ENCODE measurements at places on chromosomes 4 and X.

DNA sequence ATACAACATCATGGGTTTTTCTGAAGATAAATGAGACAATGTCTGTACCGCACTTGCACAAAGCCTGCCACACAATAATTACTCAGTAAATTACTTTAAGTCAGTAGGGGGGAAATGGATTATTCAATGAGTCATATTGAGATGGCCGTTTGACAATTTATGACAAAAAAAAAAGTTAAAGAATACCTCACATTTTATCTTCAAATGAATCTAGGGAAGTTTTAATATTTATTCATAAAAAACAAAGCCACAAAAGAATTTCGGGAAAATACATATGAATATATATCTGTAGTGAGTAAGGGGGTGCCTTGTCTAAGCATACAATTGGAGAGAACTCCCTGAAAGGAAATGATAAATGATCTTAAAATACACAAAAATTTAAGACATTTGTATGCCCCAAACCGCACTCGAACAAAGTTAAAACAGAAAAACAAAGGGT lies 197.0 kb upstream of the SLC7A11 start:
- no peak for DNase-seq

GRCh38 chrX:13646154-13646549 lies 6.8 kb upstream of the TCEANC start:
- no peak for DNase-seq

DNA sequence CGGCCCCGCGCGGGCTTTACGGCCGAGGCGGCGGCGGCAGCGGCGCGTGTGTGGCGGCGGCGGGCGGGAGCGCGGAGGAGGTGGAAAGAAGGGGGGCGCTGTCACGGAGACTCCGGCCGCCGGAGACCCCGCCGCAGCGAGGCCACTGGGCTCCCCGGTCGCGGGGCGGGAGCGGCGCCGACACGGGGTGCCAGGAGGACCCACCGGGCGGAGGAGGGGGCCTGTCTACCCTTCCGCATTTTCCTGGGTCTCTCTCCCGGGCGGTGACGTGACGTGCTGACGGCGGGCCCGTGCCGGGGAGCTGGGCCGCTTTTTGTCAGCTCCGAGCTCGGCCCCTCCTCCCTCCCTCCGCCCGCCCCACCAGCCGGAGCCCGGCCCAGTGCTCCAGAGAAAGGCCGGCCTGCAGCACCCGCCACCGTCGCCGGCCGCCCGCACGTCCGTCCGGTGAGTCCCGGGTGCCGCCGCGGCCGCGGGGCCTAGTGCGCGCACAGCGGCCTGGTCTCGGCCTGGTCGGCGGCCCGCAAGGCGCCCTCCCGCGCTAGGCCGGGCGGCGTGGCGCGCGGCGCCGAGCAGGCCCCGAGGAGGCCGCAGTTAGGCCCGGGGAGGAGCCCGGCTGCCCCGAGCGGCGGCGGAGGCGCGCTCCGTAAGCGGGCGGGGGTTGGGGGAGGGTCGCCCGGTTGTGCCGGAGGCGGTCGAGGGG lies at the start of gene ZFX:
TSS of gene ZFX (plus strand) at position 379 of the 700 bp plus-strand sequence. CDS start 23,014 bp downstream, outside the sequence.
- peak; percentile 26 for DNase-seq

GRCh38 chrX:30283456-30284200 lies 25.6 kb downstream of the NR0B1 start:
- no peak for DNase-seq

DNA sequence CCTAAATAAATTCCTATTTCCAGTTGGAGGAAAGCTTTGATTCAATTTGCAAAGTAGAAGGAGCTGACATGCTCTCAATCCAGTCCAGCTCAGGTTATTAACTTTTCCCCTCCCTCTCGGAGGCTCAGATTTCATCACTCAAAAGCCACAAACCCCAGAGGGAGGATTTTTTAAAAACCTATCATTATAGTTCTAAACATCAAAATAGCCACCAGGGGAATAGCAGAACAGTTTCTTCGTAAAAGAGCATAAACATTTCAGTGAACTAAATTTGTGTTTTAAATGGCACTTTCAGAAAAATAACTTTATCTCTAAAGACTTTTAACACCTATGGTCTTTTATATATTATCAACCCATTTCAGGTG lies 8.8 kb downstream of the GPRIN3 start:
- no peak for DNase-seq

DNA sequence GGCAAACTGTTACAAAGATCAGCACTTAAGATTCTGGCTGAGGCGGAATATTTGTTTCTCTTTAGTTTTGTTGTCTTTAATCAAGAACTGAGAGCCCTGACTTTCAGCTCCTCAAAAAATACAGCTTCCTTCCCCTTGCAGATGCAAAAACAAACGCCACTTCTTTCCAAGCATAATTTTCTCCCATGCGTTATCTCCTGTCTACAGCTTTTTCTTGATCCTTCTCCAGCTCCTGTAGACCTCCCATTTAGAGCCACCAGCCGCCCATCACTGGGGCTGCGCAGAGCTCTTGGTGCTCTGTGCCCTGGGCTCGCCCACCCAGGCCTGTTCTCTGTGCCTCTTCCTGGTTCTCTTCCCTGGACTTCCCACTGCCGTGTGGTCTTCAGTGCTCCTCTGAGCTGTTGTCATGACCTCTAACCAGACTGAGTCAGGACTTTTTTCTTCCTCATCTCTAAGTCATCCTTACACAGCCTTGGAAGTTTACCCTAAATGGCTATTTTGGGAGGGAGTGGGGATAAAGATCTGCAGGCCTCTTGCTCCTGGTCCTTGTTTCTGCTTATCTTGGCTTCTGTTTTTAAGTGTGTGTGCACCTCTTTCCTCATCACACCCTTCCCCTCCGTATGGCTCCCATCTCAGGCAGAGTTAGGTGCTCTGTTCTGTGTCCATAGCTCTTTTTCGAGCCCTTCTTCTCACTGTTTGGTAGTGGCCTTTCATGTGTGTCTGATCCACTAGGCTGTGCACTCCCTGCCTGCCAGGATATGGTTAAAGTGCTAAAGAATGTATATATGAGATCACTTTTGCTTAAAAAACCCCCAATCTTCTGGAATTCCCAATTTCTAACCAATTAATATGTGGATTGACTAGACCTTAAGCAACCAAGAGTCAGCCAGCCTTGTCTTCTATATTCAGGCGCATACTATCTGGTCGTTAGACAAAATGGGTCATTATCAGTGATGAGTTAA lies 122.5 kb downstream of the PTTG2 start:
- DNase-seq: no peak

GRCh38 chr4:144300616-144301015 lies 160.1 kb upstream of the GYPA start:
- DNase-seq: no peak

- no peak for DNase-seq
These were observed 154.6 kb downstream of the ATOH1 start for GRCh38 chr4:93983140-93983539.

GRCh38 chrX:132463411-132463810 lies 25.4 kb downstream of the MBNL3 start:
- DNase-seq: no peak

- peak; percentile 4 for DNase-seq
These were observed 47.8 kb upstream of the SETD7 start for GRCh38 chr4:139603576-139604410.
